ENCODE measurements at places on chromosomes 13 and 19. TPM values are rescaled to one million over a fixed set of nuclear protein-coding genes. Genes with fewer than 3 reads are reported as not detected.

The NOVA2 gene
- total RNA-seq, result 4.2 TPM

The C2CD4C gene
- 0.88 TPM for total RNA-seq

The ZNF667 gene
- 4.9 TPM for total RNA-seq

The PEG3 gene
- 8.0 TPM for total RNA-seq

The C5AR1 gene
- 15.6 TPM for total RNA-seq

The OXGR1 gene
- total RNA-seq, result 0.44 TPM
